ENCODE measurements at places on chromosomes 13 and 19.

GRCh38 chr19:58181902-58182576 lies 822 bp upstream of the ZNF274 start:
- DNase-seq, result peak; percentile 22

DNA sequence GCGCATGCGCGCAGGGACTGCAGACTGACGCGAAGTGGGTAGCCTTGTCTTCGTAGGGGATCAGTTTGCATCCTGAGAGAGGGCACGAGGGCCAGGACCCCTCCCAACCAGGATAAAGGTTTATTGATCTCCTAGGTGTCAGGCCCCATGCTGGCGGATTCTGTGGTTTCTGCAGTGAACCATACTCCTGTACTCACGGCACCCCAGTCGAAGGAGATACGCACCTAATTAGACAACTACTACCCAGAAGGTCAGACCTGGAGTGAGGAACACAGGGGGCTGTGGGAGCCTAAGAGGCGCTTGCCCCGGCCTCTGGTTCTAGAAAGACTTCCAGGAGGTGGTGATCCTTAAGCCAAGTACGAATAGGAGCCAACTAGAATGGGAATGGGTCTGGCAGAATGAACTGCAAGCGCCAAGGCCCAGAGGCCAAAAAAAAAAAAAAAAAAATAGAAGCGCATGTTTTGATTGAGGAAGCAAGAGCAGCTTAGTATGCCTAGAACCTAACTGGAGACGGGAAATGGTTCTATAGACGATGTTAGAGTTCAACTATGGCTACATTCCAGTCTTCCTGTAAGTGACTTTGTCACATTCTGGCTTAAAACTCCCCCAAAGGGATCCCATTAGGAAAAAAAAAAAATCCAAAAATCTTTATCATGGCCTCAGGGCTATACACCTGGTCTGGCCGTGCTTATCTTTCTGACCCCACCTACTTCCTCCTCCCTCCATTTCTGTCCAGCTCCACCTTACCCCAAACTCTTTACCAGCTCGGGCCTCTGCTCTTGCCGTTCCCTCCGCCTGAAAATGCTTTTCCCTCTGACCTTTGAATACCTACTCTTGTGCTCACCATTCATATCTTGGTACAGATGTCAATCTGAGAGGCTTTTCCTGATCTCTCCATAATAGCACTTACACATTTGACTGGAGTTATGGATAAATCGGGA lies 902 bp upstream of the ZNF428 start:
- DNase-seq, result no peak

GRCh38 chr13:99978799-99979452 lies 2.7 kb upstream of the ZIC2 start:
- no peak for DNase-seq

DNA sequence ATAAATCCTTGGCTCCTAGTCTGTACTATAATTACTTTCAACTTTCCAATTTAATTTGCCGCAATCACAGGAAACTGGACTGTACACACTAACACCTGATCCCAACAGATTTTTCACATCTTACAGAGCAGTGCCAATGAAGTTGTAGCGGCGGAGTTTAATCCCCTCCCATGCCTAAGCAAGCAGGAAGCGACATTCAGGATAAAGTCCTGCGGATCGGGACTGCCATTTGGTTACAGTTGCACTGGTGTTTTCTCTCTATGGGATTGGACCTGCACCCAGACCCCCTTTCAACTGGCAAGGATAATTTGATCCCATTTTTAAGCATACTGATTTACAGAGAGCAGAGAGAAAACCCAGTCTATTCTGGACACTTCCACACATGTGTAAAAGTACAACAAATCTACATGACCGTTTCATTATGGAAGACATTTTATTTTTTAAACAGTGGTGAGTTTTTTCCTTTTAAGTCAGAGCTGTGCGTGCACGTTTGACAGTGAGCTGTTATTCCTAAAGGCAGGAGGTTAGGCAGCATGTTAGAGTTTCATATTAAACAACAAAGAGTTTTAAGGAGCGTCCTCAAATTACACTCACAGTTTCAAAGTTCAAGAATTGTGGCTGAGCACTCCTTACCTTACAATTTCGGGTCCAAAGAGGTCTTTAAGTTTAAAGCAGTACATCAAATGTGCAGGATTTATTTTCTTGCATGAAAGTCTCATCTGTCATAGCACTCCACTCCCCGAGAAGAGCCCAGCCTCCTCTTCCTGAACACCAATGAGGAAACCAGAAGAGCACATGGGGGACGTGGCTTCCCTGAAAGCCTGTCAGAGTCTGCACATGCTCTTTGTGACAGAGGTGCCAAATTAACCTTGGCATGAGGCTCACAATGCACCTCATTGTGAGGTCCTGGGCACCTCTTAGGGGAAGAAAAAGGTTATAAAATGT lies 141.6 kb upstream of the RFC3 start:
- no peak for DNase-seq

DNA sequence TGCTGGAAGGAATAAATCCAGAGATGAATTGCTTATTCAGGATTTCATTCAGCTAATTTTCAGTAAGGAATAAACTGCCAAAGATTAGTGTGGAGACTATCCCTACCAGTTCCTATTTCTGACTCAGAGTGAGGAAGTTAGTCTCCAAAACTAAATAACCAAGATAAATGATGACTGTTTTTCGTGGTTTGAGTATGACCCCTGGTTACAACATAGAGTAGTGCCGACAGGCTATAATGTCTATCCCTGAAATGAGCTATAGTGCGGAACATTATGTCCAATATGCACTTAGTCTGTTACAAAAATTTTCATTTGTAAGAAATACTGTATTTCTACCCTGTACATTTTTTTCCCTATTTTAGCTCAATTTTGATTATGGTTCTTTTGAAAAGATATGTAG lies 51.4 kb downstream of the NBEA start:
- no peak for DNase-seq

- DNase-seq, result no peak
Observed at GRCh38 chr13:98986226-98986846, 8.5 kb upstream of the DOCK9 start.

- DNase-seq, result no peak
Observed at GRCh38 chr13:99299920-99300341, 7.3 kb downstream of the GPR183 start.

DNA sequence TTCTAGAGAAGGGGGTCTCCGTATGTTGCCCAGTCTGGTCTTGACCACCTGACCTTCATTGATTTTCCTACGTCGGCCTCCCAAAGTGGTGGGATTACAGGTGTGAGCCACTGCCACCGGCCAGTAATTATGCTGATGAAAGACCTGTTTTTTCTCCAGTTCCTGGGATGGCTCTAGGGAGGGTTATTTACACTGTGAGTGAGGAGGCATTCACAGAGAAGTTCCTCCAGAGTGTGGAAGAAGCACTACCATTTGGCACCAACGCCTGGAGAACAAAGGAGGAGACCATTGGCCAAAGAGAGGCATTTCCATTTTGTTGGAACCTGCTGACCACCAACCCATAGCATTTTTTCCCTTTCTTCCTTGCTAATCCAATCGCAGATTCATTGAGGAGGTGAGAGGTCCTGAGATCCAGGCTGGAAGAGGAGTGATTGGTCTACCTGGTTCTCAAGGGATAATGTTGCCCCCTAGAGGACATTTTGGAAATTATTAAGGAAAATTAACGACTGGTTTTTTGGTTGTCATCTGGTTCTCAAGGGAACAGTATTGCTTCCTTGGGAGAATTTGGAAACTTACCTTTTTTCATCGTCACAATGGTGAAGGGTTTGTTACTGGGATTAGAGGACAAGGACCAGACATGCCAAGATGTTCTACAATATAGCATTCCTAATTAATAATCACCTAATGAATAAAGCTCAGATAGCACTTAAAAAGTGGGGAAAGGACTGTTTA lies 5.5 kb upstream of the SAE1 start:
- no peak for DNase-seq

GRCh38 chr13:19587635-19588300 lies 26.4 kb upstream of the TPTE2 start:
- no peak for DNase-seq

GRCh38 chr13:73803997-73804396 lies 330.2 kb downstream of the KLF12 start:
- DNase-seq, result no peak

GRCh38 chr13:99293178-99293577 lies 14.0 kb downstream of the GPR183 start:
- DNase-seq, result no peak

DNA sequence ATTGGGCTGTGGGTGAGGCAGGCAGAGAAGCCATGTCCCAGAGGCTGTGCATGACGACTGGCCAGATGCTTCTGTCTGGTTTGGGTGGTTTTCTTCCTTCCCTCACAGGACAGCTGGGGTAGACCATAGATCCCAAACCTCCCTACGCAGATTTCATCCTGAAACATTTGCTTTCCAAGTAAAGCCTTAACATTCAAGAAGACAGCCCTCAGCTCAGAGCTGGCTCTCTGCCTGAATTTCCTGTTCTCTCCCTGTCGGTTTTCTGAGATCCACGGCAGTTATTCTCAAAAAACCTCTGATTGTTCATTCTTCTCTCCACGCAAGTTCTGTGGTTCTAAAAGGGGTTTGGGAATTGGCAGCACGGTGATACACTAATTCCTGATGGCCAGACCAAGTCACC lies 25.3 kb downstream of the UQCRFS1 start:
- no peak for DNase-seq

DNA sequence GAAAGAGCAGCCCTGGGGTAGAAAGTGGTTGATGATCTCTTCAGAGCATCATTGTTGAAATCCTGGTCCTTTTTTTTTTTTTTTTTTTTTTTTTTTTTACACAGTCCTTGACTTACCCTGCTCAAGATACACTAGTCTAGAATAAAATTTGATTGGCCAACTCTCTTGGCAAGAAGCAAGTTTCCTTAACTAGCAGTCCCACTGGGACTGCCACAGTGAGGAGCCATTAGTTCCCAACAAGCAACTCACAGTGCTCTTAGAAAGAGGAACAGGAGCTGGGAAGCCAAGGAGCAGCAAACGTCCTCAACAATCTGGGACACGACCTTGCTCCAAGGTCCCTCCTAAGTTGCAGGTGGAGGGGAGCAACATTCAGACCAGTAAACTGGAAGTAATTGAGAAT lies 47.9 kb upstream of the INTS6 start:
- DNase-seq, result no peak

- no peak for DNase-seq
Observed at GRCh38 chr19:29741226-29741625, 26.2 kb upstream of the C19orf12 start.

DNA sequence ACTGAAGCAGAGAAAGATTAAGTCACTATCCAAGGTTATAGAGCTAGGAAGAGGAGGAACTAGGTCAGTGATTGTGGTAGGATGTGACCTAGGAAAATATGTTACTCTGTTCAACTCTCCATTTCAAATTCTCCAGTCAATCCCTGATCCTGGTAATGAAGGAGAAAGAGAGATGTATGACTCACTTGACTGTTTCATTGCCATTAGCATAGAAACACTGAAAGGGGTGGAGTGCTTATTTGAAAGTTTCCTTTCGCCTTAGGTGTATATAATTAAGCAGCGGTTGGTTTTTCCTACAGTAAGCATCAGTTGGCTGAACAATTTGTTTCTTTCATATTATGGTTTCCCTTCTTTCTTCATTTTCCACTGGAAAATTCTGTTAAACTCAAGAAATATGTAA lies 198.1 kb upstream of the CSNK1A1L start:
- no peak for DNase-seq

- DNase-seq, result no peak
Observed at GRCh38 chr13:61339054-61339621, 76.5 kb downstream of the PCDH20 start.

DNA sequence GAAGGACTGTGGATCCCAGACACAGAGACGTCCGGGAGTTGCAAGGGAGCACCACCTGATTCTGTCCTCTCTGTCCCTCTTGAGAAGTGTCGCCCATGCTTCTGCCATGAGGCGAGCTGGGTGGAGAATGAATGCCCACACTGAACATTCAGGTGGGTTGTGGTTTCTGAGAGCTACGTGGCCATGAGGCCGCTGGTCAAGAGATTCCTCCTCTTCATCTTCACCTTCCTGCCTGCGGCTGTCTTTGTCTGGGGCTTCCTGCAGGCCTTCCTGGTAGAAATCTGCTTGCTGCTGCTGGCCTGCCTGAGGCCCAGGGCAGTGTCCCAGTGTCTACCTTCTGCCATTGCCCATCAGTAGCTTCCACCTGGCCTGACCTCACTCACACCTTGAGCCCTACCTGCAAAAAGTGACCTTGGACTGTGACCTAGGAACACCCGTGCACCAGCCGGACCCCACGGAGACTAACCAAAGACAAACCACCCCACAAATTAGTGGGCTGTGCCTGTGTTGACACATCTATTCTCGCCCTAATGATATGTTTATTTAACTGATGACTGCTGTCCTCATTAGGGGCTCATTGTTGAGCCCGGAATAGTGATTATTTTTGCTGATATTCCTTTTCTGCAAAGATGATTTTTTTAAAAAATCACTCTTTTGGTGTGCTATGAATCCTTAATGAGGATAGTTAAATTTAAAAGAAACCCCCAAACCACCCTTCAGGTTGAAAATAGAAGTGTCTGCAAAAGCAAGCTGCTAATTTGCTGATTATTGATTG lies 38.7 kb upstream of the ZNF536 start:
- no peak for DNase-seq

- DNase-seq, result no peak
Observed at GRCh38 chr19:32189956-32190706, 155.3 kb upstream of the ZNF507 start.

DNA sequence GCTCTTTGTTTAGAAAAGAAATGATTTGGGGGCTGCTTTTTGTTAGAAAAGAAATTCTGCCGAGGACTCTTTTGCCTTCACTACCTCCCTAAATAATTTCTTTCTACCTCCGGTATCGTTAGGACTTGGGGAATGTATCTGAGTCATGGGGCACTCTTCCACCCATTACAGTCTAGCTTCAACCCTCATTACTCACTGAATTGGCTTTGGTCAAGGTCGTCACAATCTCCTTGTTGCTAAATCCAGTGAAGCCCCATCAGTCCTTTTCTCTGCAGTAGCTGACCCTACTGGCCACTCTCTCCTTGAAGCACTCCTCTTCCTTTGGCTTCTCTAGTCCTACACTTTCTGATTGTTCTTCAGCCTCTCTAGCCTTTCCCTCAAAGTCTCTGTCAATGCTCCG lies 34.0 kb downstream of the WDR87 start:
- DNase-seq, result no peak

DNA sequence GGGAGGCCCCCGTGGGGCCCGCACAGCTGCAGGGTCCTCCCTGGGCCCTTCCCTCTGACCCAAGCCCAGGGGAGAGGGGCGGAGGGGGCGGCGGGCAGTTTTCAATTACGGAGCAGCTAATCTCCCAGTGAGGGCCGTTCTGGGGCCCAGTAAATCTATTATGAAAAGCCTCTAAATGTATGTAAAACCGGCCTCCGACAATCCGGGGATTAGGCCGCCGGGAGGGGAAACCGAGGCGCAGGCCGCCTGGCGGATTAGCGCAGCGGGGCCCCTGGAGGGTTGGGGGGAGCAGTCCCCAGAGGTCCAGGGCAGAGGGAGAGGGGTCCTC lies 25.1 kb downstream of the EFNA2 start:
- DNase-seq, result no peak
